Muscle of arm (tissue), 14 donors: ENCODE measurements at places on chromosomes 11 and 22. TPM values are rescaled to one million over a fixed set of nuclear protein-coding genes. Genes with fewer than 3 reads are reported as not detected.

Gene CD3G
- polyA plus RNA-seq, result 0.42 TPM

Gene CARD18
- polyA plus RNA-seq, result not detected

Gene SGSM1
- 2.2 TPM for polyA plus RNA-seq

GRCh38 chr22:37750596-37751162 lies 53.8 kb downstream of the TRIOBP start:
- DNase-seq, result no peak

DNA sequence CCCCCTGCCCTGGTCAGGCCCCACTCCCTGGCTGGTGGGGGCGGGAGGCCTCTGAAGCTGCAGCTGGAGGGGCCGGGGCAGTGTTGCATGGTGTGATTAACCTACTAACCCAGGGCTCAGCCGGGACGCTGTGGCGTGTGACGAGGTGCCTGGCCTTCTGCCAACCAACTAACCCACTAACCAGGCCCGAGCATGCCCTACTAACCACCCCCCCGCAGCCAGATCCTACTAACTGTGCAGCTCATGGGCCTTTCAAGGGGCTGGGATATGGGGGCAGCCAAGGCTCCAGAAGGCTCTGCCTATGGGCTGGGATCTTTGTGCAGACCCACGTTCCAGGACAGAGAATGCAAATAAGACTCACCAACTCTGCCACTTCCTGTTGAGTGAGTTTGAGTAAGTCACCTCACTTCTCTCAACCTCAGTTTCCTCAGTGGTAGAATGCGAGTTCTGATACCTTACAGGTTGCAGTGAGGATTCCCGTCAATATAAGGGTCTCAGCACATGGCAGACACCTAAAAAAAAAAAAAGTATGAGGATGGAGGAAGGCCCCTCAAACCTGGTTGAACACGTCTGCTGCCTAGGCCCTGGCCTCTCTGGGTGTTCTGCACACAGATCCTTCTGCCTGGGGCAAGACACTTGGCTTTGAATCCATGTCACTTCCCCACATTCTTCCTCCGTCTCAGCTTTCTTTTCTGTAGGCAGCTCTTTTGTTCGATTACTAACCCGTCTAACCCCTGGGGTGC lies 14.1 kb downstream of the MIAT start:
- no peak for DNase-seq

- DNase-seq, result peak; percentile 9
Observed at GRCh38 chr22:44860311-44860710, 107.9 kb downstream of the ARHGAP8 start.

GRCh38 chr11:501683-502287 lies 5.3 kb downstream of the RNH1 start:
- no peak for DNase-seq

DNA sequence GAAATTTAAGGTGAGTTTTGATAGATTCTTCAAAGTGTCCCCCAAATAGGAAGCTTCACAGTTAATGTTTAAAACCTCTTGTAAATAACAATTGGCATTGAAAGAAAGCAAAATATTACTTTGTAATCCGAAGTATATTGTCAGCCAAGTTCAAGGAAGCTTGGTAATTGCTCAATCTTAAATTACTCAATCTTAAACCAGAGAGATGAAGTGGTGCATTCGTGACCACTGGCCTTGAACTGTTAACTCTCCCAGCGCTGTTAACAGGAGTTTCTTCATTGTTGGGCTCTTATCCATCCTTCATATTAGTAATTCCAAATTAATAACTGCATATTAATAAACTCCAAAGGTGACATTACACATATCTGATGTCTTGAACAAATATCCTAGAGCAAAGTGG lies 20.6 kb upstream of the FDX1 start:
- no peak for DNase-seq

DNA sequence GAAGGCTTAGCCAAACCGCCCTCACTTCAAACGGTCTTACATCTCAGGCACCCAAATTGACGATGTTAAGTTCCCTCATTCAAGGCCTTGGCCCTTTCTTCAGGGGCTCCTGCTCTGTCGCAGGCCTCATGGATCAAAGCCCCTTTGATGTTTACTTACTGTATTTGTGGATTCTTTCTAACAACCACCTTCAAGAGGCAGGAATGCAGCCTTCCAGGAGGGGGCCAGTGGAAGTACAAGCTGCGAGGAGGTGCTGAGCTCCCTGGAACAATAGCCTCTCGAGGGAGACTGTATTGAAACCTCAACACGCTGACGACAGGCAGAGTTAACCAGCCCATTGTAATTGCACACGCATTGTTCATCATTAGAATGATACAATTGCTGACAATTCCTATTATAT lies 209.1 kb downstream of the ST3GAL4 start:
- no peak for DNase-seq

DNA sequence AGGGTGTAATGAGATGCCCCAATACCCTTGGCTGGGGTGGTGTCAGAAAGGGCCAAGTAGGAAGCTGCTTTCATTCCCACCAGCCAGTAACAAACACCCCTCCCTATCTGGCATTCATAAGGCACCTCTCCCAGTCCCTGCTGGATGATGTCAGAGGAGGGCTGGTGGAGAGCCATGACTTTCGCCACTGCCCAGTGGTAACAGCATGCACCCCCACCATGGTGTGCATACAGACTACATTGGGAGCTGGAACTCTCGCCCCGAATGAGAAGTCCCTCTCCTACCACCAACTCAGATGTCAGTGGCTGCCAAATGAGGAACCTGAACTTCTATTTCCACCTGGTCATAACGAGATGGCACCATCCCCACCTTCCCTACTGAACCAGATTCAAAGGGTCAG lies 73.3 kb downstream of the SGSM3 start:
- no peak for DNase-seq

- DNase-seq, result no peak
Observed at GRCh38 chr22:50605613-50606074, 5.1 kb downstream of the MAPK8IP2 start.

- no peak for DNase-seq
Observed at GRCh38 chr11:65571940-65572339, 398 bp upstream of the FAM89B start.

- DNase-seq, result no peak
Observed at GRCh38 chr11:19814421-19814820, 101.8 kb downstream of the NAV2 start.

DNA sequence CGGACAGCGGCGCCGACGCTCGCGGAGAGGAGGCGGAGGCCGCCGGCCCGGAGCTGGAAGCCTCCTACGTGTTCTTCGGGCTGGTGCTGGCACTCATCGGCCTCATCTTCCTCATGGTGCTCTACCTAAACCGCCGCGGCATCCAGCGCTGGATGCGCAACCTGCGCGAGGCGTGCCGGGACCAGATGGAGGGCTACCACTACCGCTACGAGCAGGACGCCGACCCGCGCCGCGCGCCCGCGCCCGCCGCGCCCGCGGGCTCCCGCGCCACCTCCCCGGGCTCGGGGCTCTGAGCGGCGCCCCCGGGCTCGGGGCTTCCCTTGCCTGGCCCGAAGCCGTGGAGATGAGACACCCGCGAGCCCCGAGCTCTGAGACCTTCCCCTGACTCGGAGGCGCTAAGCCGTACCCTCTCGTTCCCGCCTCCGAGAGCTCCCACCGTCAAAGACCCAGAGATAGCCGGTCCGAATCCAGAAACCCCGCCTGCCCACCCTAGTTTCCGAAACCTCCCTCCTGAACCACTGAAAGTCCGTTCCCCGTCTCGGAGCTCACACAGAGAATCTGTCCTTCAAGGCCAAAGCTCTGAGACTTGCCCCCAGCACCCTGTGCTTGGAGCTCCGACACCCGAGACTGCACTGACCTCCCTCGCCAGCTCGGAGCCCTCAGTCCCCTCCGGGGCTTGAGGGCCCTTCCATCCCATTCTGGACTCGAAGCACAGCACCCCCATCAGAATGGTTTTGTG lies 1.5 kb downstream of the TPBGL start:
- DNase-seq, result no peak

Gene TRIM49C
- polyA plus RNA-seq, result not detected

DNA sequence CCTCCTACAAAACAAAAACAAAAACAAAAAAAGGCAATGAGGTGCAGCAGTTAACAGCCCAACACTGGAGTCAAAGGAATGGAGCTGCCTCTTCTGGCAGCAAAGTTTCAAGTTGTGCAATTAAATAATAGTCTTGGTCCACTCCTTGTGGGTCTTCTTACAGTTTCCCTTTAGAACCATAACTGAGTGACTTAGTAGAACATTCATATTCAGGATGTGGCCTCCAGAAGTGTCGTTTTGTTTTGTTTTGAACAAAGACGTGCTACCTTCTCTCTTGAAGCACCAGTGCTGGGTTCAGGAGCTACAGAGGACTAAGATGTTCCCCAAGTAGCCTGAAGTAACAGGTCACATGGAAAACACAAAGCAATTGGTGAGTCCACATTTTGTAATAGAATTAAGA lies 2.0 kb upstream of the JAML start:
- no peak for DNase-seq

DNA sequence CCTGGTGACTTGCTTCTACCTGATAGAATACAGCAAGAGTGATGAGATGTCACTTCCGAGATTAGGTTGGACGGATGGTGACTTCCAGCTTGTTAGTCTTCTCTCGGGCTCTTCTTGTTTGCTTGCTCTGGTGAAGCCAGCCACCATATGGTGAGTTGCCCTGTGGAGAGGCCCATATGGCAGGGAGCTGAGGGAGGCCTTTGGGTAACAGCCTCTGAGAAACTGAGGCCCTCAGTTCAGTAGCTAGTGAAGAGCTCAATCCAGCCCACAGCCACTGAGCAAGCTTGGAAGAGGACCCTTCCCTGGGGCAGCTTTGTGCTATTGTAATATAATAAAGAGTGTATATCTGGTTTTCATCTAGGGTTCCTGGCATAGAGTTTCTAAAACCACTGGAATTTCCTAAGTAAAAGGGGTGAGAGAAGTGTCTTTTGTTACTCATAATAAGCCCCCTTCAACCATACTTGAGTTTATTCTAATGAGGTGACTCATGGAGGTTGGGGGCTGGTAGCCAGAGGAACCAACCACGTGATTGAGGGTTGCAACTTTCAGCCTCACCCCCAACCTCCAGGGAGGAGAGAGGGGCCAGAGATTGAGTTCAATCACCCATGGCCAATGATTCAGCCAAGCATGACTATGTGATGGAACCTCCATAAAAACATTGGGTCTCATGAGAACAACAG lies 8.0 kb upstream of the TPCN2 start:
- DNase-seq, result no peak

DNA sequence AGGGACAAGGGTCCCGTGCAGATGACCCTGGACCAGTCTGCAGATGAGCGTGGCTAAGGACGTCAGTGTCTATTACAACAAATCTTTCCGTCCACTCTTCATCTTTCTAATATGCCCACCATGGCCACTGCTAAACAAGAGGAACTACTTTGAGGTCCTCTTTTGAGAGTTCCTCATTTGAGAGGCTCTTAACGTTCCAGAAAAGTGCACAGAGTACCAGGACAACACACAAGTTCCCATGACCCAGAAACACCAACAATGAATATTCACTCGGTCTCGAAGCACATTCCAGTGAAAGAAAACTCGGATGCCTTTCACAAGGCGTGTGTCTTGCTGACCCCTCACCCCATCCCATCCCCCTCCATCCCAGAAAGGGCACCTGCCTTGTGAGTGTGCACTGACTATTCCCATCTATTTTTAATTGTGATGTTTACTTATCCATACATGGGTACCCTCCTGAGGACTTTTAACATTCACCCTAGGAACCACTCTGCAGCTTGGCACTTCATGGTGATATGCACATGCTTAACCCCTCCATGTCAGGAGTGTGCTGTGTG lies 157.0 kb downstream of the SHANK2 start:
- DNase-seq, result no peak

Gene KCNQ1OT1
- 0.78 TPM for polyA plus RNA-seq

DNA sequence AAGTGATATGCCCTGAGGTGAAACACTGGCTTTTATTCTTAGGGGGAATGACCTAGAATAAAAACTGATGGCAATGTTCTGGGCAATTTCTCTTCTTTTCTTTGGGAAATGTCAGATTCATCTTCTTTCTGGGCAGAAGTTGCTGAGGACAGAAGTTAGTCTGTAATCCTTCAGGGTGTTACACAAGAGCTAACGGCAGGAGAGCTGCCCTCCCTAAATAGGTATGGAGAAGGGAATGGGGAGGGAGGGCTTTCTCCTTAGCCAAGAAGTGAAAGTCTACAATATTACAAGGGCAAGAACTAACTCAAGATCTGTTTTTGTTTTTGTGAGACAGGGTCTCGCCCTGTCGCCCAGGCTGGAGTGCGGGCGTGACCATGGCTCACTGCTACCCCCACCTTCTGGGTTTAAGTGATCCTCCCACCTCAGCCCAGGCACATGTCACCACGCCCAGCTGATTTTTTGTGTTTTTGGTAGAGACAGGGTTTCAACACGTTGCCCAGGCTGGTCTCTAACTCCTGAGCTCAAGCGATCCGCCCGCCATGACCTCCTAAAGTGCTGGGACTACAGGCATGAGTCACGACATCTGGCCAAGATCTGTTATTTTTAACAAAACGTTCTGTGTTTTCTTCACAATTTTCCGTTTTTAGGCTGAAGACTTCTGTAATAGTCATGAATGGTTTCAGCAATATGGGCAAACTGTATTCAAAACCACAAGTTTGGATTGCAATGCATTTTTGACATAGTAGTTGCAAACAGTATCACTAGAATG lies 7.2 kb downstream of the PIWIL4 start:
- no peak for DNase-seq

DNA sequence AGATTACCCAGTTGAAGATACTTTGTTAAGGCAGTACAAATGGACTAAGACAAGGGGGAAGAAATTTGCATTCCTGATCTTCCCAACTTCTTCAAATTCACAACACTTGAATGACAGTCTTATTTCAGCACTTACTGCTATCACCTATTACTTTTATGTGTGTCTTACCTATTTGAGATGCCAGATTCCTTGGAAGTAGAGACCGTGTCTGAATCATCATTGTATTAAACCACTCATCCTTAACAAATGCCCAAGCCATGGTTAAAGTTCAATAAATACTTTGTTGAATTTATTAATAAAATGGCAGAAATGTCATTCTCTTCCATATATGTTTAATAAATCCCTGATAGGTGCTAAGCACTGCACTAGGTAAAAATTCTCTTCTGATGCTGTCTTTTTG lies 18.3 kb downstream of the SC5D start:
- no peak for DNase-seq

Gene RAB36
- polyA plus RNA-seq, result 2.2 TPM

DNA sequence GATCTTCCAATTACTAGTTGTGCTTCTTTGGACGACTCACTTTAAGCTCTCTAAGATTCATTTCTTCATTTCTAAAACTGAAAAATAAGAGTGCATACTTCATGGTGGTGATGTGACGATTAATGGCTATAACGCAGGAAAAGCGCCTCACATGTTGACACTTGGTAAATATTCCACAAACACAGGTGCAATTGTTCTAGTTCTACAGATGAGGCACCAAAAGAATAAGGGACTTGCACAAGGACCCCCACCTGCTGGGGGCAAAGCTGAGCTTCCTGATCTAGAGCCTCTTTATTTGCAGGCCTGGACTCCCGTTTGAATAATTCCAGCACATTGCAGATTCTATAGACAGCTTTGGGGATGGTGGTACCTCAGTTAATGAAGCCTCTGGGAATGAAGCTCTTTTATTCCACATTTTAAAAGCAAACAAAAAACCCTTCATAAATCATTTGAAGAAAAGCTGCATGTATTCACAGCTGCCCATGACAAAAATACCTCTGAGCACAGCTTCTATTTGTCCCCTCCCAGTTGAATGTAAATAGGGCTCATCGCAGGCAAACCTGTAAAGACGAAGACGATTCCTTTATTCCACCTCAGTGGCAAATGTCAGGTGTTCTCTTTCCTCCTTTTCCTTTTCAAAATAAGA lies 14.9 kb upstream of the CADM1 start:
- no peak for DNase-seq

- DNase-seq, result no peak
Observed at GRCh38 chr11:9753021-9753420, 89.1 kb downstream of the SWAP70 start.

- peak; percentile 54 for DNase-seq
Observed at GRCh38 chr22:19962246-19962908, 20.8 kb upstream of the TXNRD2 start.

Gene ABCG4
- polyA plus RNA-seq, result 0.36 TPM
